ENCODE measurements at places on chromosomes 12 and 14. TPM values are rescaled to one million over a fixed set of nuclear protein-coding genes. Genes with fewer than 3 reads are reported as not detected.

- peak; percentile 92 for ATAC-seq
Observed at GRCh38 chr14:76486251-76486743, 110.4 kb downstream of the ESRRB start.

Gene ACSM4
- not detected for total RNA-seq

Gene CPNE6
- total RNA-seq: 1.3 TPM

Gene THAP2
- total RNA-seq: 7.8 TPM

Gene GALNT6
- 50.3 TPM for total RNA-seq

DNA sequence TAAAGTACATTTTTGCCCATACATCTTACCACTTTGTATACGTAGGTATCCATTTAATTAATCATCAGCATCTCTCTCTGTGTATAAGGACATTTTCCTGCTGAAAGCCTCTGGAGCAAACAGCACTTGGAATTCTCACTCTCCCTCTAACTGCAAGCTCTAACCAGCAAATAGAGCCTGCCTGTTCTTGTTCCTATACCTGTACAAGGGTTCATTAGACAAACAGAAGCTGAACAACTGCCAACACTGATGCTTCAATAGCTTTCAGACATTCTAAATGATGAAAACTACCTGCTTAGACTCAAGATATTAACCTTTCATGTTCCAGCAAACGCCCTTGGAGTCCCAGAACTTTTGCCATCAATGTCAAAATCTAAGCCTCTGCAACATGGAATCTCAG, 98.0 kb downstream of the KCNH5 start:
- ATAC-seq: no peak

DNA sequence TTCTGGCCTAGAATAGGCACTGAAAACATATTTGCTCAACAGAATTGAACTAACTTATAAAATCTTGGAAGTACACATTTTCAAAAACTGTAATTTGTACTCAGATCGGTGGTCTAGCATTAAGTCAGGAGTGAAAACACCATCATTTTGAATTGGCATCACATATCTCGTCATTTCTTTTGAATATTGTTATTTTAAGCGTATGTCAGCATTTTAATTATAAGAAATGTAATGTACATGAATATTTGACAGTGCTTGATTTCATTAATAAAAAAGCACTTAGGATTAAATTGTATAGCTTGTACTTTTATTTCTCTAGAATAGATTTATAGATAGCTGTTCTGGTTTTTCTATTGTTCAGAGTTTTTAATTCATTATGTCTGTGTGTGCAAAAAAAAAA, 892.2 kb downstream of the BCL11B start:
- no peak for ATAC-seq

- ATAC-seq: no peak
Observed at GRCh38 chr12:27076928-27077327, 5.5 kb downstream of the C12orf71 start.

Gene SRRM4
- total RNA-seq: 19.4 TPM

- ATAC-seq: no peak
Observed at GRCh38 chr12:11716794-11717518, 67.5 kb downstream of the ETV6 start.

DNA sequence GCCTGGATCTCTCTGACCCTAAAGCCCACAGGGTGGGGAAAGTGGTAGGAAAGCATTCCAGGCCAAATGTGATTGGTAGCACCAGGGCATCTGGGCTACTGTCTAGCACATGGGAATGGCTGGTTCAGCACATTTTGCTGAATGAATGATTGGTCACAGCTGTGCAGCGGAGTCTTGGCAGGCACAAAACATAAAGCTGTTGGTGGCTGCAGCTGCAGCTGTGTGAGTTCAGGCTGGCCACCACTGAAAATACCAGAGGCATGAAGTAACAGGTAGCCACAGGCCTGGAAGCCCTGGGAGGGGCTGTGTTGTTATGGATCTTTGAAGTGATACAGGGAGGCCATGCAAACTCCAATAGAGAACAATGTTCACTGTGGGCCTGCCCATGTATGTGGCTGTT, 72.7 kb downstream of the MYRFL start:
- ATAC-seq: peak; percentile 73

DNA sequence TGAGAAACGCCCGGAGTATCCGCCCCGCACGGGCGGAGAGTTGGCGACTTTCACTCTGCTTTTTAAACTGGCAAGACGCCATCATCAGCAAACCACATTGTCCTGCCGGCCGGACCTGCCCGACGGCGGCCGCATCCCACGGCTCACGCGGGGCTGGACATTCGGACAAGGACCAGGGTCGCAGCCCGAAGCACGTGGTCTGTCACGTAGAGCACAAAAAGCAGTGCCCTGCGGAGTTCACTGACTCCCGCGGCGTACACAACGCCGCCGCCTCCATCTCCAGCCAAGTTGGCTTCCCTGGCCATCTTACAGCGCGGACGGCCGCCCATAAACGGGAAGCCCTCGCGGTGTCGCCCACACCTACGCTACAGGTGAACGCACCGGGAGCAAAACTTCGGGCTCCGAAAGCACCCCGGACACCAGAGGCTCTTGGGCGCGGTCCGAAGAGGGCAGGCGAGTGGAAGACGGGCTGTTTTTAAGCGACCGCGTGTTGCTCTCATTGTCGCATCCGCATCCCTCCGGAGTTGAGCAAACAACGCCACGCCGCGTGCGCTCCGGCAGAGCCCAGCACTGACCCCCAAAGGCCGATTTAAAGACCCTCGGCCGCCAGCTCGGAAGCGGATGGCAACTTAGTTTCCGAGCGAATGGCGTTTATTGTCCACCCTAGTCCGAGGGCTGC, 966 bp downstream of the SINHCAF start:
- ATAC-seq: peak; percentile 21

DNA sequence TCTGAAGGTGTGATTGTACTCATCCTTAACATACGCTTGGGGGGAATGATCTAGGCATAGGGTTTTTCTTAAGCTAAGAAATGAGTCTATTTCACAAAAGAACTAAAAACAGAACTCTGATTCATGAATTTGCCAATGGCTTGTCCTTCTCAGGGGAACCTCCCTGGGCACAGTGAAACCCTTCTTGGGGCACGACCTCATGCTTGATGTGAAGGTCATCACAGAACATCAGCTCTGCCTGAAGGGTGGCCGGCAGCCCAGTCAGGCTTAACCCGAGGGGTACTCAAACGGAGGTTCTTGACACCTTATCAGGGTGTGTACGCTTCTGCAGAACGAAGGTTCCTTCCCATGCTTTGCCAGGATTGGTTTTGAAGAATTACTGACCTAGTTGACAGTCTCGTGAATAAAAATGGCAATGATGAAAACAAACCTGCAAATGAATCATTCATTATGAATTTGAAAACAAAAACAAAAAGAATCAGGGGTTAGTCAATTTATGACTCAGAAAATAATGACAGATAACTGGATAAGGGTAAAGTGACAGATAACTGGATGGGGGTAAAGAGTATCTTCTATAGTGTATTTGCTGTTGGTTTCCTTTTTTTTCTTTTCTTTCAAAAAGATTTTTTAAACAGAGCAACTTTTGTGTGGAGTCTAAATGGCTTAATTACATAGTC, 86.4 kb downstream of the GALNT8 start:
- ATAC-seq: no peak

GRCh38 chr14:86777963-86778602, 1214.9 kb downstream of the GALC start:
- no peak for ATAC-seq

- no peak for ATAC-seq
Observed at GRCh38 chr12:7004287-7004803, 13.9 kb downstream of the LPCAT3 start.

- ATAC-seq: no peak
Observed at GRCh38 chr14:59275668-59276067, 87.2 kb downstream of the DAAM1 start.

DNA sequence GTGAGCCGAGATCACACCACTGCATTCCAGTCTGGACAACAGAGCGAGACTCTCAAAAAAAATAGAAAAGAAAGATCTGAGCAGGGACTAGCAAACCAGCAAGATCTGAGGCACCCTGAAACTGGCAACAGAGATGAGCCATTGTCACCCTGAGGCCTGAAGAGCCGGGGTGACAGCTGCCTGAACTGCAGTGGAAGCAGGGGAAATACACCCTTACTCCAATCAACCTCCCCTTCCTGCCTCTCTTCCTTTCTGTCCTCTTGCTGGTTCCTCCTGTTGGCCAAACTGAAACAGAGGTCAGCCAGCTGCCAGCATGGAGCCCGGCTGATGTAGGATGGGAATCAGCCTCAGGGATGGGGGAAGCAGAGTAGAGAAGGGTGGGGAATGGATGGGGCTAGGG, 192.0 kb downstream of the CHST11 start:
- ATAC-seq: no peak

- no peak for ATAC-seq
Observed at GRCh38 chr12:114665411-114666260, 18.3 kb downstream of the TBX3 start.

DNA sequence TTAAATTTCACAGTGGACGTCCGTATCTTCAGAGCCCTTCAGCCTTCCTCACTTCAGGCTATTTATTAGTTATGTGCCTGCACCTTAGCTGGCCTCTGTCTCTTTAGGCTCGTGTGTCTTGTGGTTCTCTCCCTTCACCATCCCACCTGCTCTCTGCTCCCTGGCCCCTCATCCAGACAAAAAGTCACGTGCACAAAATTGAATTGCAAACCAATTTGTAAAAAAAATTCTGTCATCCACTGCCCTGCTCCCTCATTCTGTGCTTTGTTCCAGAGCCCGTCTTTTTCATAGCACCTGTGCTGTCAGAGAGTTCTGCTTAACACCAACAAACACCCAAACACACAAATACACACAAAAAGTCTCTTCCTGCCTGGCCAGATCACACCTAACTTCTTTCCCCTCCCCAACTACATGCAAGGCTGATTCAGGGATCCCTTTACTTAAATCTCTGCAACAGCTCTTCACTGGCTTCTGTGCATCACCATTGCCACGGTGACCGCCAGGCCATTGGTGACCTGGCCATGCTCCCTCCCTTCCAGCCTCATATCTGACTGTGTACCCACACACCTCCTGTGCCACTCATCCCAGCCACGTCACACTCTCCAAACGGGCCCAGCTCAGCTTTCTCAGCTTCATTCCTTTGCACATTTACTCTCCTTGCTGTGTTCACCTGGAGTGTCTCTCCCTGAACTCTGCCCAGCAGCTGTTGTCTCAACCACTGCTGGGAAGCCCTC, 205.7 kb downstream of the TTC8 start:
- ATAC-seq: no peak

DNA sequence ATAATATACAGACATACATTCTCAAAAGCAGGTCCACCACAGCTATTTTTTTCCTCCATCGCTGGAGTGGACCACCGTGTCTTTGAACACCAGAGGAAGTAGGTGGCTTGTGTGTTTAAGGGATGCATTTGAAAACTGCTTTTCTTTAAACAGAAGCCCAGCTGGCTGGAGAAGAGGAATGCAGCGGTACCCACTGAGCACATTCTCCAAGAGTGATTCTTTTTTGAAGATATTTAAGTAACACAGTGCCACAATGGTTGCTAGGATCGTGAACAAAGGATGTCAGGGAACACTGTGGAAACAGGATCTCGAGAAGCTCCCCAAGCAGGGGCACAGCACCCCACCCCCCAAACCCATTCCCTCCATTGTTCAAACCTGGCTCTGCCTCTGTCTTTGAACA, 286.6 kb upstream of the PWP1 start:
- ATAC-seq: peak; percentile 38

Gene KCNMB4
- 0.60 TPM for total RNA-seq

DNA sequence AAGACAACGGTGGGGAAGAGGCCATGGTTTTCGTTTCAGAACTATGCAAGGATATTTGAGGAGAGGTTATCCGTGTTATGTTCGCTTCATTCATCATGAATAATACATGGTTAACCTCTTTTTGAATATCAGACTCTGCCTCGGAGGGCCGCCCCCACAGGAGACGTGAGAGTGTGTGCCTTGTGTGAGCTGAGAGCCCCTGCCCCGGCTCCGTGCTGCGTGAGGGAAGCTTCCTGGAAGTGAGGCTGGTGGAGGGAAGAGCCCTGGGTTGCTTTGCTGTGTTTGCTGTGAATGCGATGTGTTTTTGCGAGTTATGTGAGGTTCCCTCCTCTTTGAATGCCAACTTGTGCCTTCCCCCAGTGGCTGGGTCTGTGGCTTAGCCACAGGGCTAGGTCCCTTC, 146.0 kb upstream of the RTL1 start:
- no peak for ATAC-seq

Gene NEK9
- total RNA-seq: 41.5 TPM

DNA sequence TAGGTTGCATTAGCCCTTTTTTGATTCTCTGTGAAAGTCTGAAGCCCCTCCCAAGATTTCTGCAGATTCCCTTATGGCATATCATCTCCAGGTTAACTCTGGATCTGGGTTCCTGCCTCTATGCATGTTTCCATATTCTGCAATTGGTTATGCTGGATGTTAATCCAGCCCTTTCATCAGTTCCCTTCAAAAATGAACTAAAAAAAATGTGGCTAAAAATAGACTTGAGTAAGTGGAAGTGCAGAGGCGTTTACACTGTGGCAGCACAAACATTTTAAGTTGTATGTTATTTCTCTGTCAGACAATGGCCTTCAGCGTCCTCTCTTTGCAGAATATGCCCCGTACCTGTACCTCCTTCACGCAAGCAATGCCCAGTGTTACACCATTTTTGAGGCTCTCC, 11.4 kb downstream of the MGST1 start:
- peak; percentile 57 for ATAC-seq

- no peak for ATAC-seq
Observed at GRCh38 chr12:103529306-103529705, 33.5 kb upstream of the C12orf42 start.

Gene ALKBH1
- total RNA-seq: 8.3 TPM

DNA sequence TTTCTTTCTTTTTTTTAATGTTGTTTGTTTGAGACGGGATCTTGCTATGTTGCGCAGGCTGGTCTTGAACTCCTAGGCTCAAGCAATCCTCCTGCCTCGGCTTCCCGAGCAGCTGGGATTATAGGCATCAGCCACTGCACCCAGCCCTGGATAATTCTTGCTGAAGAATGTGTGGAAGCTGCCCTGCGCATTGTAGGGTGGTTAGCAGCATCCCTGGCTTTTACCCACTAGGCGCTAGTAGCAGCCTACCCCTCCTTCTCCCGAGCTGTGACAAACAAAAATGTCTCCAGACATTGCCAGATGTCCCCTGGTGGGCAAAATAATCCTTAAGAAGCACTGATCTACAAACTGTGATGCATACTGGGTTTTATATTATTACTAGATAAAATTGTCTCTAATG, 6.6 kb downstream of the DCAF4 start:
- ATAC-seq: no peak

DNA sequence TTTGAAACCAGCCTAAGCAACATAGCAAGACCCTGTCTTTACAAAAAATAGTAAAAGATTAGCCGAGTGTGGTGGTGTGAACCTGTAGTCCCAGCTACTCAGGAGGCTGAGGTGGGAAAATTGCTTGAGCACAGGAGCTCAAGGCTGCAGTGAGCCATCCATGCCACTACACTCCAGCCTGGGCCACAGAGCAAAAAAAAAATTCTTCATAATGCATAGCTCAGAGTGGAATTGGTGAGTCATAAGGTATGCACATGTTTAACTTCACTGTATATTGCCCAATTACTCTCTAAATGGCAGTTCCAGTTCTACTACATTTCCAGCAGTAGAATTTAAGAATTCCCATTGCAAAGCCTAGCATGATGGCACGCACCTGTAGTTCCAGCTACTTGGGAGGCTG, 26.8 kb upstream of the CLIP1 start:
- ATAC-seq: peak; percentile 98

- ATAC-seq: no peak
Observed at GRCh38 chr12:107469011-107469410, 216.6 kb upstream of the PWP1 start.

GRCh38 chr12:28507033-28507432, 316.8 kb downstream of the CCDC91 start:
- no peak for ATAC-seq

Gene SYCP3
- total RNA-seq: 16.0 TPM

Gene AGAP2
- 13.2 TPM for total RNA-seq

GRCh38 chr12:132326646-132327045, 2.7 kb downstream of the GALNT9 start:
- no peak for ATAC-seq

Gene IL22
- not detected for total RNA-seq

Measured in motor neuron (in vitro differentiated cells).